Effector CD8-positive, alpha-beta T cell (primary cell): ENCODE measurements at places on chromosomes 4 and X.
A peak's percentile ranks its signal among the peaks of the same experiment; 100 is the strongest.

DNA sequence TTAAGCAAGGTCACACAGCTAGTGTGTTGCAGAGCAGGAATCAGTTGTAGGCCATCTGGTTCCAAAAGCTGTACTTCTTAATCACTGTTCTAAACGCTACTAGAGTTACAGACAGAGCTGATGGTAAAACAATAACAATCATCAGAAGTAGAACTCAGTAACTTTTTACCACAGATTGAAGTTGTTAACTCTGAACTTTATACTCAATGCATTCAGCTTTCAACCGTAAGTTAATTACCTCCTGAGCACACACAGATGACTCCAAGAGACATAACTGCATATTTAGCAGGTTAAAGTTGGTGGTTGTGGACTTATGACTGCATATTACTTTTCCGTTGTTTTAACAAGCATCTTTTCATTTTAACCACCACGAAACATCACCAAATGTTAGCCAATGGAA is 127.3 kb downstream of the PRSS12 start:
- no peak for DNase-seq

- DNase-seq = no peak
Measured at GRCh38 chr4:82839624-82840023, 41.0 kb upstream of the SCD5 start.

DNA sequence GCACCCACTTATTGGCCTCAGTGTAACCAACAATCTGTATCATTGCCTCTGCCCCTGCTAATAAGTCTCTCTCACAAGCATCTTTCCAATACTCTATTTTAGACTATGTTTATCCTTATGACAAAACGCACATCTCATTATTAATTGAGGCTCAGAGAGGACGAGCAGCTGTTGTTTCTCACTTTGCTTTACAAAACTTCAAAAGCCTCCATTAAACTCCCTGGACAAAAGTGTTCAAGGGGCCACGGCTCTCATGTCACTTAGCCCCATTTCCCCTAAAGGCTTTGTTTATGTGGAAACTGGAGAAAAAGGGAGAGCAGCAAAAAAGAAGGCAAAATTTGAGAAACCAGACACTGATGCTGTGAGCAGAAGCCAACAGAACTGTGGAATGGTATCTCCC is 180.0 kb upstream of the LNX1 start:
- no peak for DNase-seq

DNA sequence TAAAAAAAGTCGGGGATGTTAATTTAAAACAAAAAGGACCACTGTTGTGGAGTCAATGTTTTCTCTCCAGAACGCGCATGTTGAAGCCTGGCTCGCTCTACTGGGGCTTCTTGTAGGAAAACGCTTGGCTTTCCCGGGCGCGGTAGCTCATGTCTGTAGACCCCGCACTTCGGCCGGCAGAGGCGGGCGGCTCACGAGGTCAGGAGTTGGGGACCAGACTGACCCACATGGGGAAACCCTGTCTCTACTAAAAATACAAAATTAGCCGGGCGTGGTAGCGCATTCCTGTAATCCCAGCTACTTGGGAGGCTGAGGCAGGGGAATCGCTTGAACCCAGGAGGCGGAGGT is 15.6 kb downstream of the NELFA start:
- no peak for DNase-seq

DNA sequence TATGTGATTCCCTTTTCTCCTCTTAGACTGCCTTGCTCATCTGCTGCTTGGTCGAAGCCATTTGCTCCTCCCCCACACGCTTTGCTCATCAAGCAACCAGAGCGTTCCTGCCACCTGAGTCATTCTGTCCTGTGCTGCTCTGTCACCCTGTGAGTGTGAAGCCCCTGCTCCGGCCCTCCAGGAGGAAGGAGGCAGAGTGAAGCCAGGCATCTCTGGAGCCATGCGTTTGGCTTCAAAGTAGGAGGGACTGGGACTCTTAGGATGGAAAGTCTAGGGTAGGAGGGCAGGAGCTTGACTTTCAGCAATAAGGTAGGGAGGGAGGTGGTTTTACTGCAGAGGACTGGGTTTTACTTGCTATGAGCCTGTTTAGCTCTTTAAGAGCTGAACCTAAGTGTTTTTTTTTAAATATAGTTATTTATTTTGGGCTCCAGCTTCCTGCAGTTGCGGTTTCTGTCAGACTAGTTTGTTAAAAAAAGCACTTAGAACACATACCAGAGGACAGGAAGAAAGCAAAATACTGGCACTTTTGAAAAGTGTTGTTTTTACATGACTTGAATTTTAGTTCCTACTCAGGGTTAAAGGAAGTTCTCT is 63.6 kb downstream of the SPINK2 start:
- peak; percentile 15 for DNase-seq

DNA sequence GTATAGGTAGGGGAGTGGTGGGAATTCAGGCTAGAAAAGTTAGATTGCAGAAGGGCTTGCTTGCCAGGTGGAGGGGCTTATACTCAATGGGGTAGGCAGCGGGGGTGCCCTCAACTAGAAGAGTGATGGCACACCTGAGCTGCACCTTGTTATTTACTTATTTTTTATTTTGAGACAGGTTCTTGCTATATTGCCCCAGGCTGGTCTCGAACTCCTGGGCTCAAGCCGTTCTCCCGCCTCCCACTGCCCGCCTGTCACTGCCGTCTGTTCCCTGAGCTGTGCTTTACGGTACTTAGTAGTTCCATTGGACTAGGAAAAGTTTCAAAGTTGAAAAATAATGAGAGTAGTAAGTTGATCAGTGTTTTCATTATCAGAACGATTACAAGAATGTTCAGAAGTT is 2.0 kb downstream of the ZFX start:
- DNase-seq = no peak

DNA sequence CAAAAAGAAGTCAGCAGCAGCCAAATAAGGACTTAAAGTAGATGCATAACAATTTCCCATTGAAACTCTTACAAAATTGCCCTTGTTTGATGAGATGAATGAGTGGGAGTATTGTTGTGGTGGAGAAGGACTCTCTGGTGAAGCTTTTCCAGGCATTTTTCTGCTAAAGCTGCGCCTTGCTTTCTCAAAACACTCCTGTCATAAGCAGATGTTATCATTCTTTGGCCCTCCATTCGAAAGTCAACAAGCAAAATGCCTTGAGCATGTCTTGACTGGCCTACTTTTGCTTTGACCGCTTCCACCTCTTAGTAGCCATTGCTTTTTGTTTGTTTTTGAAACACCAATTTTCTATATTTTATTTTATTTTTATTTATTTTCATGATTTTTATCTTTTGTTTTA is 340.9 kb upstream of the FGF13 start:
- no peak for DNase-seq

DNA sequence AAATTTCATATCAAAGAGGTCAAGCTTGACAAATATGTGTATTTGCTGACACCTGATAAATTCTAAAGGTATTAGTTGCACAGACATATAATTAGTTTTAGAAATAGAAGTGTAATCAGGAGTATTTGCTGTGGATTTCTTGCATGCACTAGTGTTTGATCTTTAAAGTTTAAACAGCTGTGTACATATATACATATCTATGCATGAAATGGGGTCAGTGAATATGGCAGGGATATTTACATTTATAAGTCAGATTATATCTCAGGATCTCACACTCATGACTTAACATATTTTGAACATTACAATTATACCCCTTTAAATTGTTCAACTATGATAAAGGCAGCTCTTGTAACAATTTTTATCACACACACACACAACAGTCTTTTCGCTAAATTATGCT is 547.4 kb upstream of the ACTRT1 start:
- no peak for DNase-seq

- DNase-seq = no peak
Measured at GRCh38 chr4:95949136-95949765, 109.4 kb downstream of the PDHA2 start.

GRCh38 chr4:168710353-168710946 is 213.6 kb downstream of the PALLD start:
- DNase-seq = no peak

GRCh38 chrX:34559325-34559724 is 97.8 kb downstream of the TMEM47 start:
- no peak for DNase-seq

- DNase-seq = no peak
Measured at GRCh38 chr4:17115583-17115982, 217.1 kb upstream of the LDB2 start.

DNA sequence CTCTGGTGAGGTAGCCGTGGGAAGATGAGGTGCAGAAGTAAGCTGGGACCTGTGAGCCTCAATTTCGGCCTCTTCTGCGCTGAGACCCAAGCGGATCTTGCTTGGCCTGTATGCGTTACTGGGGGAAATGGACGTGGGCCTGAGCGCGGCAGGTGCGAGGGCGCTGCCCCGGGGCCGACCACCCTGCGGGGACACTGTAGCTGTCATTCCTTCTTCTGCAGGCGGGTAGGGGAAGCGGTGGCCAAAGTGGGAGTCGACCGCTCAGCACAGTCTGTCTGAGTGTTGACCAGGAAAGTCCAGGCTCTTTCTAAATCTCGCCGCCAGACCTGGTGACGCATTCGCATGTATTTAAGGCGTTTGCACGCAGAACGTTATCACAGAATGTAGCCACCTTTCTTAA is 3.3 kb upstream of the LRAT start:
- DNase-seq = no peak

- DNase-seq = no peak
Measured at GRCh38 chr4:118772081-118772766, 63.7 kb downstream of the SEC24D start.

- no peak for DNase-seq
Measured at GRCh38 chr4:17132226-17132625, 233.8 kb upstream of the LDB2 start.

- no peak for DNase-seq
Measured at GRCh38 chr4:145795521-145795920, 115.6 kb downstream of the C4orf51 start.

GRCh38 chr4:106450249-106450648 is 81.7 kb upstream of the GIMD1 start:
- DNase-seq = no peak

- no peak for DNase-seq
Measured at GRCh38 chrX:39616098-39616729, 481.5 kb downstream of the BCOR start.

- DNase-seq = no peak
Measured at GRCh38 chrX:40155589-40156469, 58.1 kb upstream of the BCOR start.

DNA sequence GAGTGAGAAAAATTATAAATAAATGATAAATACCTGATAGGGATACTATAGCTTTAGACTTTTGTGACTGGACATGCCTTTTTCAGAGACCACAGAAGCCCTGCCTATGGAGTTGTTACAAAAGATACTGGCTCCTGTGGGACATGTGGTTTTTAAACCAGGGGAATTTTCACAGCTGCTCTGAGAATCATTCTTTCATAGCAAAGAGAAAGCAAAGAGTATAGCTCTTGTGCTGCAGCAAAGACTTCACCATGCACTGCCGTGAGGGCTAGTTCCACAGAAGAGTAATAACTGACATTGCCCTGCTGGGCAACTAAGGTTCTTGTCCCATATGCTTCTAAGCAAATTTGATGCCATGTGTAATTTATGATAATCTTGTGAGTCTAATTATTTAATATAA is 98.2 kb downstream of the MAPK10 start:
- no peak for DNase-seq

GRCh38 chrX:23945206-23945605 is 37.4 kb downstream of the CXorf58 start:
- DNase-seq = no peak

- no peak for DNase-seq
Measured at GRCh38 chr4:41668024-41668423, 80.5 kb downstream of the PHOX2B start.

GRCh38 chr4:86587381-86588140 is 6.6 kb upstream of the PTPN13 start:
- no peak for DNase-seq

GRCh38 chr4:30832639-30833038 is 112.5 kb downstream of the PCDH7 start:
- DNase-seq = no peak

GRCh38 chrX:108511721-108512120 is 72.1 kb downstream of the COL4A5 start:
- DNase-seq = no peak

- DNase-seq = no peak
Measured at GRCh38 chr4:120839334-120839973, 83.1 kb downstream of the PRDM5 start.

GRCh38 chr4:71184195-71184781 is 154.5 kb upstream of the SLC4A4 start:
- DNase-seq = no peak

- DNase-seq = no peak
Measured at GRCh38 chr4:23009093-23009492, 316.4 kb downstream of the GBA3 start.

DNA sequence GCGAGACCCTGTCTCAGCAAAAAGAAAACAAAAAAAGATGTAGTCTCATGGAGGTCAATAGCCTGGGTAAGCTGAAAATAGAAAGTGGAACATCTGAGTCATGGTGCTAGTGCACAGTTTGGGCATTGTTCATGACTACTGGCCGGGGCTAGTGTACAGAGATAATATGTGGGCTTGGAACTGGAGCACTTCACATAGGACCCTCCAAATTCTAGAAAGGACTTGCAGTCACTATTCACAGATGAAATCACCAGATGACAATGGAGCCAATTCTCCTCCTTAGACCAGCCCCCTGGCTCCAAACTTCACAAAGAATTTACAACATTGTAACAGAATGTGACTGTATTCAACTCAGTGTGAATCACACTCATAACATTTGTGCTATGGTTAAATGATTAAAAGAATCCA is 367.8 kb upstream of the SLC7A11 start:
- DNase-seq = no peak

DNA sequence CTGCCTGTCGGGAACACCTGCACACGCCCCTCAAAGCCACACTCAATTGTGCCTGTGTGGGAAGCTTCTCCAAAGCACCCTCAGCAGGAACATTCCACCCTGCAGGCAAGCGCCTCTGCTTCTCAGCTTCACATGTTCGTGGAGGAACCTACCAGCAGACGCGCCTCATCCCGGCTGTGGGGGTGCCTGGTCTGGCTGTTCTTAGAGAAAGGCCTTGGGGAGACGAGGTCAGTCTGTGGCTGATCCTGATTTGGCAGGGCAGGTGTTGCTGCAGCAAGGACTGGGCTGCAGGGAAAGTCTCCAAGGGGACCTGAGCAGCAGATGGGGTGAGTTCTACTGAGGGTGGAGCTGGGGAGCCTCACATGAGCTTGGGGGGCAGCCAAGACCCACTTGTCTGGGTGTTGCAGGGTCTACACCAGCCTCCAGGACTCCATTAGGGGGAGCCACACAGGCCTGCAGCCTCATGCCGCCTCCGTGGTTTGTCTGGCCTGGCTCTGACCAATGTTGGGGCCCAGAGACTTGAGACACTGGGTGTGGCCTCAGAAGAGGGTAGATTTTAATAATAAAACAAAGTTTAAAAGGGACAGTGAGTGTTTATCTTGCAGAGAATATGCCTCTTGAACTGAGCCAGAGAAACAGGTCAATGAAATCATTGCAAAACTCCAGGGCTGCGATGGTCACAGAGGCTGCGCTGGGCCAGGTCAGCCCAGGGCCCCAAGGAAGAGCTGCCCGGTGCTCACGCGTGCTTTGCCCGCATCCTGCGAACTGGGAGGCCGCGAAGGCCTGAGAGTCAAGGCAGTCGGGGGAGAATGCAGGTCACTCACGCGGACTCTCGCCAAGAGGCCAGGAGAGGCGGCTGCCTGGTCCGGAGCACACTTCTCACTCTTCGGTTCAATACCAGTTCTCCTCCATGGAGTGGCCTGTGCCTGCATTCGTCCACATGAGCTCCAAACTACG is 21.1 kb downstream of the RNF212 start:
- DNase-seq = no peak

- DNase-seq = no peak
Measured at GRCh38 chr4:157700898-157701694, 471.7 kb downstream of the GASK1B start.

GRCh38 chr4:152072001-152072485 is 311.2 kb upstream of the GATB start:
- DNase-seq = no peak

- no peak for DNase-seq
Measured at GRCh38 chrX:52359614-52360232, 9.1 kb upstream of the XAGE2 start.
